NCI-H748 treated with DMSO at 0.1 percent for 48 hours (cell line): ENCODE measurements at places on chromosomes 3 and 15.

DNA sequence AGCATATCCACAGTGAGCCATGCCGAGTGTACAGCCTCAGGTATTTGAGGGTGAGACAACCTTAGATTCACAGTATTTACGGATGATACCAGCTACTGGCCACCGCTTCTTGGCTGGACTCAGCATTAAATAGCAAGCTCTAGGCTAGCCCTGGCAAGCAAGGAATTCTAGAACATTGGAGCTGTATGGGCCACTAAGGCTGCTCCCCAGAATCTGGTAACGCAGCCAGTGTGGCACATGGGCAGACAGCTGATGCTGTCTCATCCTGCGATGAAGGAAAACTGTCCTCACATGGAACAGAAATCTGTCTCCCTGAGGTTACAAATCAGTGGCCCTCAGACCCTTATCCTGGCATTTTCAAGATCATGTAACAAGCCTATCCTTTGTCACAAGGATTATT lies 57.6 kb upstream of the RGMA start:
- no peak for DNase-seq

DNA sequence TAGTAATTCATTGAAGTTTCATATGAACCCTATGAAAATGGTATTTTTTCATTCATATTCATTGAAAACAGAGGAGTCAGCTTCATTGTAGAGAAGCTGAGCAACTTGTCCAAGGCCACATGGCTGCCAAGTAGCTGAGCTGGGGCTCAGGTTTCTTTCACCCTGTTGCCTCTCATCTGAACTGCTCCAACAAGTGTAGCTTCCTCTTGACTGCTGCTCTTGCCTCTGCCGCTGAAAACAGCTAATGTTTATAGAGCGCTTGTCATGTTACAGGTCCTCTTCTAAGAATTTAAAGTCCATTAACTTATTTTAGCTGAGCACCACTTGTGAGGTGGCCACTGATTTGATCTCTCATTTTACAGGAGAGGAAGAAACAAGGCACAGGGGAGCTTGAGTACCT lies 81.1 kb downstream of the PDCD6IP start:
- DNase-seq: no peak

GRCh38 chr3:193229851-193230420 lies 11.1 kb upstream of the PLAAT1 start:
- no peak for DNase-seq

- no peak for DNase-seq
Measured at GRCh38 chr3:65671004-65671403, 367.7 kb downstream of the MAGI1 start.

DNA sequence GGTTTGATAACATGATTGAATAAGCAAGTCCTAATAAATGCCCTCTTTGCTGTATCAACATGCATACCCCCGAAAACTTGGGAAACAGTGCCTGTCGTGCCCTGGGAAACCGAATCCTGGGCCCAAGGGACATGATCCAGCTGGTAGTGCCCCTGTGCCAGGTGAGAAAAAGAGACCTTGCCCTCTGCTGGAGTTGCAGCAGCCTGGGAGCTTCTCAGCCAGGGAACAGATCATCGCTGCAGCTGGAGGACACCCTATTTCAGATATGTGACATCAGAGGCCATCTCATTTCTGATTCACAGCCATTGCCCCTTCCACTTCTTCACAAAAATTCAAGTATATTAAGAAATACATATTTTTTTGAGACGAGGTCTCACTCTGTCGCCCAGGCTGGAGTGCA lies 32.3 kb downstream of the STOML1 start:
- DNase-seq: no peak

DNA sequence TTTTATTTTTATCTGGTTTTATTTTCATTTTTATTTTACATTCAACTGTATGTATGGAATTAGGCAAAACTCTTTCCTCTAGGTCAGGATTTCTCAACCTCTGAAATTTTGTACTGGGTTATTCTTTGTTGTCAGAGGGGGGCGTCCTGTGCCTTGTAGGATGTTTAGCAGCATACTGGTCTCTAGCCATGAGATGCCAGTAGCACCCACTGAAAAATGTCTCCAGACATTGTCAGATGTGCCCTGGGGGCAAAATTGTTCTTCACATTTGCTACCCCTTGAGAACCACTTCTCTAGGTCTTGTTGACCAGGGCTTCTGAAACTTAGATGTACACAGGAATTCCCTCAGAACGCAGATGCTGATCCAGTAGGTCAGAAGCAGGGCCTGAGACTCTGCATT lies 5.4 kb downstream of the CHRNA5 start:
- no peak for DNase-seq

- no peak for DNase-seq
Measured at GRCh38 chr3:152522036-152522435, 253.3 kb downstream of the MBNL1 start.

DNA sequence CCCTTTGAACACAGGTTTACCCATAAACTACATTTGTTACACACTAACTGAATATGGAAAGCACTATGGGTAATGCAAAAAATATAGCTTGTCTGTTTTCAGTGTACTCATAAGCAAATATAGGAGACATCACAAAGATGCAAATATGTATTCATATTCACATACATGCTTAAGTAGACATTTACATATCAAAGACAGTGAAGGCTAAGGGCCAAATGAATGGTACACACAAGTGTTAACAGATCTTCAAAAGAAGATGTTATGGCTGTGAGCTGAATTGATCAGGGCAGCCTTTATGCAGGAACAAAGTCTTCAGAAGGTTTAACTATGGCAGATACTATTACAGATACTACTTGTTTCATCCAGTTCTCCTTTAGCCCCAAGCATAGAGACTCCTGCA lies 384.1 kb downstream of the FHIT start:
- DNase-seq: no peak

DNA sequence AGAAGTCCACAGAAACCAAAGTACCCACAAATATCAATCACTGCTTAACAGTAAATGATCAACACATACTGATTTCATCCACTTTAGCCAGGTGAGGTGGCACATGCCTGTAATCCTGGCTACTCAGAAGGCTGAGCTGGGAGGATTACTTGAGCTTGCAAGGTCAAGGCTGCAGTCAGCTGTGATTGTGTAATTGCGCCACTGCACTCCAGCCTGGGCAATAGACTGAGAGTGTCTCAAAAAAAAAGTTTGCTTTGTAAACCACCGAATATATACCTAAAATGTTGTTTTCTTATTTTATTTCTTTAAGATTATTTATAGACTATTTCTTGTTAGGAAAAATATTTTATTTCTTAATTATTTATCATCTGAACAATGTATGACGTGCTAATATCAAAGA lies 8.7 kb upstream of the ATP13A4 start:
- DNase-seq: no peak

GRCh38 chr3:127671523-127672428 lies 976 bp upstream of the ABTB1 start:
- DNase-seq: no peak

DNA sequence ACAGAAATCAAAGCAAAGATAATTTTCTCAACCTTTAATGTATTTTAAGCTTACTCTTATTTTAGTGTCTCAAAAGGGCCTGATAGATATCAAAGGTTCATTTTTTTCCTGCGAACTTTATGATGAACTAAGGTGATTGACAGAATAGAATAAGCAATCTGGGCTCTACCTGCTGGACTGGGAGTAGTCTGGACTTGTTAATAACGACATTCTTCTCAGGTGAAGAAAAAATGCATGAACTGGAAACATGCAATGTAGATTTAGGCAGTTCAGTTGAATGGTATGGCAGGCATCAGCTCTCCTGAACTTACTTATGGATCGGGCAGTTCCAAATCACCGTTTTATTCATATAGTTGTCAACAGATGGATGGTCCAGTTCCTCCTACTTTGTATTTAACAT lies 189.7 kb upstream of the ZBTB20 start:
- no peak for DNase-seq

DNA sequence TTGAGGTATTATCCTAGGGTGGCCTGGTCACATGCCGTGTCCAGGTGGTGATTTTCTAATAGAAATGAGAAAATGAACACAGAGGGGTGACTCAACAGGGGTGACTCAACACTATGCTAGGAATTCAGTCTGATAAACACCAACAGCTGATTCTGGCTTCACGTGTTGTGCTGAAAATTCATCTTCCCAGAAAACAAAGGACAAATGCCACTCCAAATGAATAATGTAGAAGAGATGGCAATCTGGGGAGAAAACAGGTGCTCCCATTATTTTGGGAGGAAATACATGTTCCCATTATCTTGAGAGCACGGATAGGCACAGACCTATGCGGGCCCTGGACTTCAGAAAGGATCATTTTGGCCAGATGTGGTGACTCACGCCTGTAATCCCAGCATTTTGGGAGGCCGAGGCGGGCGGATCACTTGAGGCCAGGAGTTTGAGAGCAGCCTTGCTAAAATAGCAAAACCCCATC lies 101.2 kb upstream of the MEX3B start:
- no peak for DNase-seq
